Suppressor macrophage treated with lipopolysaccharide for 1 hour (primary cell): ENCODE measurements at places on chromosomes 11 and 22.

GRCh38 chr11:123202155-123203151 lies 7.4 kb upstream of the CLMP start:
- DNase-seq: no peak

- no peak for DNase-seq
Observed at GRCh38 chr11:1181853-1182535, 24.2 kb downstream of the MUC5AC start.

- DNase-seq: no peak
Observed at GRCh38 chr11:58487170-58487569, 20.7 kb downstream of the OR5B21 start.

- DNase-seq: no peak
Observed at GRCh38 chr11:65650547-65651338, 12.0 kb downstream of the RELA start.

DNA sequence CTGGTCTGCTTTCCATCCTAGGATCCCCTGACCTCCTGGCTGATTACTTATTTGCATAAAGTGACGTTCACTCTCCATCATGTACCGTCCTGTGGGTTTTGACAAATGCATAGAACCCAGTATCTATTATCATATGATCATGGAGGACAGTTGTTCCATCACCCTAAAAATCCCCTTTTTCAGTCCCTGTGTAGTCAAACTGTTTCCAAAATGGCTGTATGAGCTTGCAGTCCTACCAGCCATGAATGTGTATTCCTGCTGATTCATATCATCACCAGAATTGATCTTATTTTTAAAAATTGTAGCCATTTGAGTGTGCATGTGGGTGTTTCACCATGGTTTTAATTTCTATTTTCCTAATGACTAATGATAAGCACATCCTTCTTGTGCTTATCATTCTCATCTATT lies 108.8 kb downstream of the MPPED1 start:
- peak; percentile 15 for DNase-seq

DNA sequence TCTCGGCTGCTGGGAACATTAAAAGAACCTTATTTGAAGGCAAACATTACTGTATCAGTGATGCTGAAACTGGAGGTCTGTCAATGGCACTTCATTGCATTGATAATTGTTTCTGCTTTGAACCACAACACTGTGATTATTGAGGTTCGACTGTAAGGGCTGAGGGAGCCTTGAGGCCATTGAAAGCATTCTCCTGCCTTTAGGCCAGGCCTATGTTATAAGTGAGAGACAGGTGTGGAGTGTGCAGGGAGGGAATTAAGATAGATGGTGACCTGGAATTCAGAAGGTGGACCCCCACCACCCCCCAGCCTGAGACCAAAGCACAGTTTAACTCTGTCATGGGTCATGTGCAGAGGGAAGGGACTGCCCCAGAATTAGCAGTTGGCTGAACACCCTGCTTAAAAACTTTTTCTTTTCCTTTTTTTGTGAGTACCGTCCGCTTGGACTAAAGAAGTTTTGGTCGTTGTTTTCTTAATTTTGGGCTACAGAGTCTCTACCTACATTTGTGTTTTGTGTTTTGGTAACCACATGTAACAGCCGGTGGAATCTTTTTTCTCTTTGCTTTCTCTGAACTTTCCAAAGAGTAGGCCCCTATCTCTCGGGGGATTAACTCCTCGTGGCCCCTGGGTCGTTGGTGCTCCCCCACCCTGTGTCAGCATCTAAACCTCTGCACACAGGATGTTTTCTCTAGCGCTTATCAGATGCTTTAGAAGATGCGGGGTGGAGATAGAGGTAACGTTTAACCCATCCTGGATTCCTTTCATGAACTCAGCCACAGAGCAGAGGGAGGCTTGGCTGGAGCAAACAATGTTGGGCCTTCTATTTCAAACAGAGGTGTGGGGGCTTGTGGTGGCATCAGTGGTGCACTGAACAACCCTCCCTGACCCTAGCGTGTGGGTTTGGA lies 43.7 kb downstream of the ZBTB16 start:
- no peak for DNase-seq

GRCh38 chr11:69174841-69175240 lies 19.1 kb downstream of the SMIM38 start:
- DNase-seq: no peak

GRCh38 chr11:75659836-75660235 lies 9.0 kb downstream of the MAP6 start:
- DNase-seq: no peak

GRCh38 chr11:110973401-110973980 lies 261.3 kb upstream of the ARHGAP20 start:
- DNase-seq: no peak

GRCh38 chr11:23179609-23180008 lies 319.3 kb upstream of the CCDC179 start:
- no peak for DNase-seq

- no peak for DNase-seq
Observed at GRCh38 chr11:120707098-120707497, 195.6 kb downstream of the GRIK4 start.

DNA sequence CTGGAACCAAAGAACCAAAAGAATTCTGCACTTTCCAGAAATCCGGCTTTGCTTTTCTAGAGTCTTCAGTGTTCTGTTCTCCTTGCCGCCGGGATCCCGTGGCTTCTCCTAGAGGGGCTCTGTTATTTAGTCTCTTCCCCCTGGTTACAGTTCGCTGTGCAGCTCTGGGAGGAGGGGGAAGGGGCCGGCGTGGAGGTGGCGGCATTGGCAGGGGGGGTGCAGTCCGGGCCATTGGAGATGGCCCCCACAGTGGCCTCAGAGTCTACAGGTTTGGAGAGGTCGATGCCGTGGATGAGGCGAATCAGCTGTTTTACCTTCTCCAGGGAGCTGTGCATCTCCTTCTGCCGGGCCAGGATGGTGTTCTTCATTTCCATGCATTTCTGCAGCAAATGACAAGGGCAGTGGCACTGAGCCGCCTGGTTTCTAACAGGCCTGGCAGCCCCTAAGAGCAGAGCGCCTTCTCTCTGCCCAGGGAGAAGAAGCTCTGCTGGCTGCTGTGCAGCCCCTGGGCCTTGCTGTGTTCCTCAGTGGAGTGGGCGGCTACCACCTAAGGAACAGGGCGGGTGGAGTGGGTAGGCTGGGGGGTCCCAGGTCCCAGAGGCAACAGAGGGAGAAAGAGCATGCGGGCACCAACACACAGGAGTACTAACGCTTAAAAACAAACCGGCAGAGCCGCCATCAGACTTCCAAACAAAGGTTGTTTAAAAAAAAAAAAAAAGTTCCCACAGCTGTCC lies 11.6 kb downstream of the LARGE2 start:
- no peak for DNase-seq

DNA sequence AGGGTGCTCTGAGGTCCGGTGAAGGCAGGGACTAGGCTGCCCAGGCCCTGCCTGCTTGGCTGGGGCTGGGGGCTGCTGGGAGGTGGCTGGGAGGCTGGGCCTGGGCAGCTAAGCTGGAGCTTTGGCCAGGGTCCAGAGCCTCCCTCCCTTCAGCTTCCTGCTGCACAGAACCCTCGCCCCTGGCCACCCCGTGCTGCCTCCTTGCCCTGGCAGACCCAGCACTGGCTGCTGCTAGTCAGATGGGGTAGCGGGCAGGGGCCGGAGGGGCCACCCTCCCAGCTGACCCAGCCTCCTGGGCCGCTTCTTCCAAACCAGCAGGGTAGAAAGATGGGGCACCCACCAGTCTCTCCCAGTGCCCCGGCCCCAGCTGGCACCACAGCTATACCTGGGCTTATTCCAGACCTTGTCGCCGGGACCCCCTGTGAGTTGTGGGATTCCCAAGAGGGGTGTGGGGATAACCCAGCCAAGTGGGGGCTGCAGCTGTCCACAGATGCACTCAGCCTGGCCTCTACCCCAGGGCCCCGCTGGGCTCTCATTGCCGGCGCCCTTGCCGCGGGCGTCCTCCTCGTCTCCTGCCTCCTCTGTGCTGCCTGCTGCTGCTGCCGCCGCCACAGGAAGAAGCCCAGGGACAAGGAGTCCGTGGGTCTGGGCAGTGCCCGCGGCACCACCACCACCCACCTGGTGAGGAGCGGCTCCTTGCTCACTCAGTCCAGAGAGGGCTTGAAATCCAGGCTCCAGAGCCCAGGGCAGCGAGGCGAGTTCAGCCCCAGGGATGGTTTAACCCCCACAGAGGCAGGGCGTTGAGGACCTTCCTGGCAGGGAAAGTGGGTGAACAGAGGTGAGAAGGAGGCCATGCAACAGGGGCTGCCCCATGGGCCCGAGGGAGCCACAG lies at the start of gene SYT8:
Gene SYT8 (plus strand): TSS at position 212 of the 892 bp plus-strand sequence. CDS start 116 bp downstream, at position 328.
- no peak for DNase-seq

DNA sequence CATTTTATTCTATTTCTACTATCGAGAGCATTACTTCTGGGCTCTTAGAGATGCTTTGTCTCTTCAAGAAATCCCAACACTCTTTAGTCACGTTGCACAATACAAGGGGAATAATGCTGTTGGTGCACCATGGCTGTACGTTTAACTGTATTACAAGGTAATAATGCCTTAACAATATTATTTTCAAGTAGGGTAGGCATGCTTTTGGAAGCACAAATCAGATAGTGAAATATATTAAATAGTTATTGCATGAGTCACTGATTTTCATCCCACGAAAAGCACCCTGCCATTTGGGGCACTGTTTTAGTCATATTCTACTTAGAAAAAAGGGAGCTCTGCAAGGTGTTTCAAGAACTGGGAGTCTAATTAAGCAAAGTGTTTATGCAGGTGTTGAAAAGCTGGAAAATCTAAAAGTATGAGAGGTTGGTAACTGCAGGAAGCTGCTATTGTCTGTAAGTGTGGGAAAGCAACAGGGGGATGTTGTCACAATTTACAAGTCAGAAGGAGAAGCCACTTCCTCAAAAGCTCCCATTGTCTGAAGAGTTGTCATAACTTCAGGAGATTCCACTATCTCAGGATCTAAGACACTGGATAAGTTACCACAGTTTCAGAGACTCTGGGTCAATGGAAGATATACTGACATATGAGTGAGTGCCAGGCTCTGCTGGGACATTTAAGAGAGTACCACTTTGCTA lies 218.2 kb downstream of the JRKL start:
- DNase-seq: no peak

DNA sequence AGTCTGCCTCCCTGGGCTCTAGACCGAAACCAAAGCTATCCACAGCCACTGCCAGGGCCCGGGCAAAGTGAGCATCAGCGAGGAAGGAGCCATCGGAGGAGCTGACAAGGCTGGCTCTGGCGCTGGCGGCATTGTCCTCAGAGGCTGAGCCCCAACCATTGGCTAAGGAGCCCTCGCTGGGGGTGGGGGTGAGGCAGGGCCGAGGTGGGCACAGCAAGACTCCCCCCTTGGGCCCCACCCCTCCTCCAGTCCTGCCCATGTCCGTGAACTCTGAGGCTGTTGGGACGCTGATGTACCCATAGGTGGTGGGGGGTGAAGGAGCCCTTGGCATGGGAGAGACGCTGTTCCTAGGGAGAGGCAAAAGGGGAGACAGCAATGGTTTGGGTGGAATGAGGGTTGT lies 11.2 kb downstream of the ROBO4 start:
- no peak for DNase-seq

GRCh38 chr22:49838771-49839717 lies 11.4 kb upstream of the BRD1 start:
- peak; percentile 79 for DNase-seq

DNA sequence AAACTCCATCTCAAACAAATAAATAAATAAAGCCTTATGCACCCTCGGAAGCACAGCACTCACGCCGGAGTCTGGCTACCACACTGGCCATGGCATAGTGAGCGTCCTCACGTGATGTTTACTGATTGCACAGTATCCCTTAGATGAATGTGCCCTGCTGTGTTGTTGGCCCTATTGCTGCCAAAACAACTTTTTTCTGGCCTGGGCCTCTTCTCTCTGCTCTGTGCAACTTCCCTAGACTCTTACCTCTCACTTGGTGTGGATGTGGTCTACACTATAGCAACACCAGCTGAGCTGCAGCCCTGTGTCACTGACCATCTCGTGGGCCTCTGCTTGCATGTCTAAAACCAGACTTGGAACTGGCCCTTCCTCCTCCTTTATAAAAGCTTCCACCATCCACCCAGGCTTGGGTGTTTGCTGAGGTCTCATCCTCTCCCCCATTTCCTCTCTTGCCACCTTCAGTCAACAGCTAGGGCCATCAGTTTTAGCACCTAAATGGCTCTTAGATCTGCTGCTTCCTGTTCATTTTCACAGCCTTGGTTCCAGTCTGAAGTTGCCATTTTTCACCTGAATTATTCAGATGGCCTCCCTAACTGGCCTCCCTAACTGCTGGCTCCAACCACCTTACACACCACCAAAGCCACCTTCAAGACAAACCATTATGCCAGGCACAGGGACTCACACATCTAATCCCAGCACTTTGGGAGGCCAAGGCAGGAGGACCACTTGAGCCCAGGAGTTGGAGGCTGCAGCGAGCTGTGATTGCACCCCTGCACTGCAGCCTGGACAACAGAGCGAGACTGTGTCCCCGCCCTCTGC lies 9.2 kb downstream of the ZNF74 start:
- no peak for DNase-seq

DNA sequence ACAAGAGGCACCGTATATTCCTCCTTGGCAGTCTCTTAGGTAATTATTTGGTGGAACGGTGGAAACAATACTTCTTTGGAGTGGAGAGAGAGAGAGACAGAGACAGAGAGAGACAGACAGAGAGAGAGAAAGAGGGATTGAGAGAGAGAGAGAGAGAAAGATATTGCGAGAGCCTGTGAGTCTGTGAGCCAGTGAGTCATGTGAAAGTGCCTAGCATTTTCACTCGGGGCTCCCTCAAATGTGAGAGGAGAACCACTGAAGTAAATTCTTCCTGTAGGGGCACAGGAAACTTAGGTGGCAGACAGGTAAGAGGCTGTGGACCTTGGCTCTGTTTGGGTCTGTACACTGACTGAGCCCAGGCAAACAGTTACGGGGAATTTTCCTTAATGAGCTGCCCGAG lies 31.6 kb upstream of the SNX19 start:
- no peak for DNase-seq

DNA sequence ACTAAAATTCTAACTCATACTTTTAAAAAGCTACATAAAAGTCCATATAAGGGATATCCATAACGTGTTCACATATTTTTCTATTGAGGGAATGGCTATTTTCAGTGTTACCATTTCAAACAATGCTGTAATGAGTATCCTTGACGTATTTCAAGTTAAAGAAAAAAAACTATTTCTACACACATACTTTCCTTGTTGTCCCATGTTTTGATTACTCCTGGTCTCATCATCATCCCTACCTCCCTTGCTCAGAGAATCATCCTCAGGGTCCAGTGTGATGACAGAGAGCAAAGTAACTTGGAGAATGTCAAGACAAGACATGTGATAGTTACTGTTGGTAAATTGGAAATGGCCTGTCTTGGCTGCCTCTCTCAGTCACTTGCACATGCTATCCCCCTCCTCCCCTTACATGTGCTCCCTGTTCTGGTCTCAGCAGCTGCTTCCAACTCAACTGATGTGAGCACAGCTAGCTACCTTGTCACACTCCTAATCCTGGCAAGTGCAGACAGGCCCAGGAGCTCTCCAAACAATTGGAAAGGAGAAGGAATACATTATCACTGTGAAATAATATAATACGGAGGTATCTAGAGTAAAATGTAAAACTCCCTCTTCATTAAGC lies 21.8 kb downstream of the NUMA1 start:
- DNase-seq: no peak

GRCh38 chr11:23226331-23227077 lies 366.2 kb upstream of the CCDC179 start:
- no peak for DNase-seq
